Activated T-cell treated with anti-CD3 and anti-CD28 coated beads for 48 hours (primary cell): ENCODE measurements at places on chromosomes 2 and 18.

GRCh38 chr18:74472312-74472711 lies 15.2 kb upstream of the DIPK1C start:
- no peak for DNase-seq

DNA sequence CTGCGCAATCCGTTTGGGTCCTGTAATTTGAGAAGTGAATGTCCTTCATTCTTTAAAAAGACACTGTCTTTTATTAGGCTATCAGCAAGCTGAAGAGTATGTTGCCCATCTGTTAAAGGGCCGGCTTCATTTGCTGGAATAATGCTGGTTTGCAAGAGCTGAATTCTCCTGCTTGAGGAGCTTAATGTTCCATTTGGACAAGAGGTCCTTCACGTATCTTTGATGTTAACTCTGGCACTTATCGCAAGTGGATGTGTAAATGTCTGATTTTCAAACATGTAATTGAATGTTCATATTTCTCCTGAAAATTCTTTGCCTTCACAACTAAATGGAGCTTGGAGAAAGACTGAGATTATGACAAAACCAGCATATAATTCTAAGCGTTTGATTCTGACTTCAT lies 280.8 kb upstream of the NRP2 start:
- no peak for DNase-seq

GRCh38 chr2:6975988-6976387 lies 58.8 kb downstream of the RNF144A start:
- no peak for DNase-seq

DNA sequence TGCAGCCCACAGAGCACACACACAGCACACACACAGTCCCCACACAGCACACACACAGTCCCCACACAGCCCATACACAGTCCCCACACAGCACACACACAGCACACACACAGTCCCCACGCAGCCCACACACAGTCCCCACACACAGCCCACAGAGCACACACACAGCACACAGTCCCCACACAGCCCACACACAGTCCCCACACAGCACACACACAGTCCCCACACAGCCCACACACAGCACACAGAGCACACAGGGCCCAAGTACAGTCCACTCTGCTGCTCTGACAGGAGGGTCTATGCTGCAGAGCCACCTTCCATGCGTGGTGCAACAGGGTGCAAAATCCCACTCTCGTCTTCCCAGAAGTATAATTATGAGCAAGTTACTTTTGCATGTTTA lies 240.5 kb upstream of the SALL3 start:
- no peak for DNase-seq

GRCh38 chr2:9294764-9295163 lies 88.2 kb downstream of the ASAP2 start:
- no peak for DNase-seq

DNA sequence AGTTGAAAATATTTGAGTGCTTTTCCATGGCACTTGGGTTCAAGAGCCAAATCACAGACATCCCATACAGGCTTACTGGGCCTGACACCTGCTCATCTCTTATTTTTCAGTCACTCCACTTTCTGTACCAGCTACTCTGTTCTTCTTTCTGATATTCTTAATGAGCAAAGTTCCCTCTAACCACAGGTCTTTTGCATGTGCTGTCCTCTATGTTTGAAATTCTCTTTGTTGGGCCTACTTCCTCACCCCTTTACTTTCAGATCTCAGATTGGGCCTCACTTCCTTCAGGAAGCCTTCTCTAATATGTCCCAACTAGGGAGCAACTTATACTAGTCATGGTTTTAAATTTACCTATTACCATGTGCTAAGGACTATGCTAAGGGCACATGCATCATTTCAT lies 81.8 kb upstream of the RBMS1 start:
- DNase-seq = no peak

- DNase-seq = no peak
Observed at GRCh38 chr2:63257473-63257872, 206.8 kb downstream of the OTX1 start.

- no peak for DNase-seq
Observed at GRCh38 chr2:154187948-154188347, 316.2 kb downstream of the GALNT13 start.

- no peak for DNase-seq
Observed at GRCh38 chr2:166727095-166727494, 161.2 kb upstream of the XIRP2 start.

- no peak for DNase-seq
Observed at GRCh38 chr2:104371087-104371781, 482.7 kb upstream of the POU3F3 start.

- DNase-seq = no peak
Observed at GRCh38 chr18:76437011-76437410, 58.0 kb downstream of the ZNF516 start.

DNA sequence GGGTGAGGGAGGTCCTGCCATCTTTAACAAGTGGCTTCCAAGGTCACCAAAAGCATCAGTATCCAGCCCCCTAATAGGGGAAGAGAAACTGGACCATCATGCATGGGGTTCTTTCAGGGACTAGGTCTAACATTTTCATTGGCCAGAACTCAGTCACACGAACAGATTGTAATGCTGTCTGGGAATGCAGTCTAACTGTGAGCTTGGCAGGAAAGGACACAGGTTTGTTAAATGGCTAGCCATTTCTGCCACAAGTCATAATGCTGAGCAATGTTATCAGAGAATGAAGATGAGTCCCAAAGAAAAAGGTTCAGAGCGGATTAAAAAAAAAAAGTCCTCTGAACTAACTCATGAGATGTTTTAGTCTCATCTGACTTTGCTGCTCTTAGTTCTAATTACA lies 70.9 kb upstream of the TNP1 start:
- DNase-seq = no peak

DNA sequence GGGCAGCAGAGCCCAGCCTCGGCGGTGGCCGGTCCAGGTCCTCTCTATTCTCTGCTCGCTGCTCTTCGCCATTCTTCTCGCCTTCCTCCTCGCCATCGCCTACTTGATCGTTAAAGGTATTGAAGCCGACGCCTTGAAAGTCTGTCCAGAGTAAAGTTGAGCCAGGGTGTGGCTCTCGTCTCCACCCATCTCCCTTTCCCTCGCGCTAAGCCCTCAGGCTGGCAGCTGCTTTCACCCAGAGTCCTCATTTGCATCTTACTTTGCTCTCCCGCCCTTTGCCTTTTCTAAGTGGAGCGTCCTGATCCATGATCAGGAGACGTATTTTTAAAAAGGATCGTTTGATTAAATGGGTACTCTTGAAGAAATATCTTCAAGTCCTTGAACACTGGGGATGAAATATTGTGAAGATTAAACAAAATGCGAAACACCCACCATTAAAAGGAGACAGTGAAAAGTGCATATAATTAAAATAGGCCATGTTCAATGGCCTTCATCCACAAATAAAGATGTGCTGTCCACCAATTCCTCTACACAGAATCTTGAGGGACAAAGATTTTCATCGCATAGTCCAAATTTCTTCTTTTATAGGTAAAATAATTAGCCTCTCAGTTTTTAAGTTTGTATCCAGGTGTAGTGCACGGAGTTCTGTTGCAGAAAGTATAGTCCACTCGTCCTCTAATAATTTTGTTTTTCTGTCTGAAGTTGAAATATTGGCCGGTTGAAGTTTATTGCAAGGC lies 657 bp downstream of the ARL6IP6 start:
- DNase-seq = no peak

DNA sequence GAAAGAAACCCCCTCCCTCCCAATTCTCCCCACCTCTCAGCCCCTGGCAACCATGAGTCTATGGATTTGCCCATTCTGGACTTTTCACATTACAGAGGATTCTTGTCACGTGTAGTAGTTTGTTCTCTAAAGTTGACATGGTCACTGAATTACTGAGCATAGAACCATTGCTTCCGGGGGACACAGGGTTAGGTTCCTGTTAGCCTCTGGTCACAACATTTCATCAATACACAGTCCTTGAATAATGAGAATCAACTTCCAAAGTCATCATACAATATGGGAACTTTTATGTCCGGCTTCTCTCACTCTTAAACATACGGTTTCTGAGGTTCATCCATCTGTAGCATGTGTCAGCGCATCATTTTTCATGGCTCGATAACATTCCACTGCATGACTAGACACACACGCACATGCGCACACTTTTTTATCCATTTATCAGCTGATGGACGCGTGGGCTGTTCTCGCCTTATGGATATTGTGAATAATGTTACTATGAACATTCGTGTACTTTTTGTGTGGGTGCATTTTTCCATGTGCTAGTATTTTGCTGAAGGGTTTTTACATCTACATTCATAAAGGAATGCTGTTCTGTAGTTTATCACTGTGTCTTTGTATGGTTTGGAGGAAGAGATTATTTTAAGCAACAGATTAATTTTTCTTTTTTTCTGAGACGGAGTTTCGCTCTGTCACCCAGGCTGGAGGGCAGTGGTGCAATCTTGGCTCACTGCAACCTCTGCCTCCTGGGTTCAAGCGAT lies 48.1 kb downstream of the PARD6G start:
- no peak for DNase-seq

DNA sequence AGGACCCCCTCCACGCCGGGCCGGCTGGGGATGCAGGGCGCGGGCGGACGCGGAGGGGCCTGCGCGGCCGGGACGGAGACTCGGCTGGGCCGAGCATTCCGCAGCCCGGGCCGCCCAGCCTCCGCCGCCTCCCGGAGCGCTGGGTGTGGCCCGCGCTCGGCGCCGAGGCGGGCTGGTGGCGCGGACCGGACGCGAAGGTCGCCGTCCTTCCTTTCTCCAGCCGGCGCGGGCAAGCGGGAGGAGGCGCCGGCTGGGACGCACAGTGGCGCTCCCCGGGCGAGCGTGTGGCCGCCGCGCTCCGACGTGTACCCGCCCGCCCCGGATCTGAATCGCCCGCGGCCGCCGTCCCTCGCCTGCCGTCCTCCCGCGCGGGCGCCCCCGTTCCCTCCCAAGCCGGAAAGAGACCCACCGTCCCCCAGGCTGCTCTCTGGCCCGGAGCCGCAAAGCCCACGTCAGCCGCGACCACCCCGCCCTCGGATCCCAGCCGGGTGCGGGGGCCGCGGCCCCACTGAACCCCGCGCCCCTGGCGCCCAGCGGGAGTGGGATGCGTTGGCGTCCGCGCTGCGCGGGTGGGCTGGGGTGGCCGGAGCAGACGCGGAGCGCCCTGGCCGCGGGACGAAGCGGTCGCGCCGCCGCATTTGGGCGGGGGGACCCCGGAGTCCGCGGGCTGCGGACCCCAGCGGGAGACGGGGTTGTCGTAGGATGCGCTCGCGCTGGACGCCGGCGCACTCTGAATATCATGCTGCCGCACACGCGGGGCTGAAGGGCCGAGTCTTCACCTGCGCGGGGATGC lies 634 bp downstream of the SPATS2L start:
- DNase-seq = peak; percentile 28

- DNase-seq = no peak
Observed at GRCh38 chr2:25521126-25521525, 152.3 kb downstream of the DTNB start.

- no peak for DNase-seq
Observed at GRCh38 chr2:158505448-158505934, 48.7 kb downstream of the PKP4 start.

DNA sequence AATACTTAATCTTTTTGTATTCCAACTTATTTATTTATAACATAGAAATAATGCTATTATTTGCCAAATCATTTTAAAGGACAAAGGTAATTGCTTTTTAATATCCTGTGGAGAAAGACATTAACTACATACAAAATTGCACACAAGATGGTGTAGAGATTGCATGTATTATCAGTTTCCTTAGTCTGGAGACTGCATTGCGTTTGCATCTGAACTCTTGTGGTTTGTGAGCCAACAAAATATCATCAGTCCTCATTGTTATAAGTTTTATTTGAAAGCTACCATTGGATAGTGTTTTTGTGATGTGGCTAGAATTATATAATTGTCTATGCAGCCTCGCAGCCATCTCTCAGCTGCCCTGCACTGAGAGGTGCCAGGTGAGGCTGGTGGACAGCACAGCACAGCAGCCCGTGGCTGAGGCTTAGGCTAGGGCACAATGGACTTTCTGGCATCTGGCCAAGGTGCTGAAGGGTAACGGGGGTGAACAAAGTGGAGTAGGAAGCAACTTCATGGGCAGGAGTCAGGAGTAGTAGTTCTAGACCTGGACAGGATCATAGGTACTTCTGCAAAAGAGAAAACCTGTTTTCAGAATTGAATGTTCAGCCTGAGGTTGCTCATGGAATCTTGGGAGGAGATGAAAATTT lies 15.1 kb downstream of the RASGRP3 start:
- DNase-seq = no peak

GRCh38 chr2:43132683-43133301 lies 93.6 kb downstream of the ZFP36L2 start:
- no peak for DNase-seq

DNA sequence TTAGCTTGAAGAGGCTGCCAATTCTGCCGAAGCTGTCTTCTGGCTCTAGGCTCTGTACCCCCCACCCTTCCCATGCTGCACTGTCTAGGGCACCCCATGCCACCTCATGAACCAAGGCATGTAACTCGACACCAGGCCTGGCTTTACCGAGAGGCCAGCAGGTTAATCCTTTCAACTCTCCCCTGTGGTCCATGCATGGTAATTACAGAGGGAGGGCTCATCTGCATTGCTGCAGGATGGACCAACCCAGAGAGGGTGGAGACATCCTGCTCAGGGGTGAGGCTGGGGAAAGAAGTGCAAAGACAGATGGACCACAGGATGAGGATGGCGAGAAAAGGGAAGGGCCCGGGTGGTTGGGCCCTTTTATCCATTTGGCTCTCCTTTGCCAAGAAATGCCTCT lies 65.8 kb downstream of the KCTD1 start:
- no peak for DNase-seq

DNA sequence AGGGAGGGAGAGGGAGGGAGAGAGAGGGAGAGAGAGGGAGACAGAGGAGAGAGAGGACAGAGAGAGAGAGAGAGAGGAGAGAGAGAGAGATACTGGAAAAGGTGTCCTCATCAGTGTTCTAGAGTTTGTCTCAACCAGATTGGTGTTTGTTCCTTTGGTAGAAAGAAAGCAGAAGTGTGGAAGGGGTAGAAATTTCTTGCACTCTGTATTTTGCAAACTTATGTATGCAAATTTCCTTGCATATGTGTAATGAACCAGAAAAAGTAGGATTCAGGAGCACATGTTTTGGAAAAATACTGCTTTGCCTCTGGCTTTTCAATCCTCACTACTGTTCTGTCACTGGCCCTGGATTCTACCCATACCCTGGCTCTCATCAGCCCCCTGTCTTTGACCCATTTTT lies 1.1 kb upstream of the SP140 start:
- DNase-seq = no peak

DNA sequence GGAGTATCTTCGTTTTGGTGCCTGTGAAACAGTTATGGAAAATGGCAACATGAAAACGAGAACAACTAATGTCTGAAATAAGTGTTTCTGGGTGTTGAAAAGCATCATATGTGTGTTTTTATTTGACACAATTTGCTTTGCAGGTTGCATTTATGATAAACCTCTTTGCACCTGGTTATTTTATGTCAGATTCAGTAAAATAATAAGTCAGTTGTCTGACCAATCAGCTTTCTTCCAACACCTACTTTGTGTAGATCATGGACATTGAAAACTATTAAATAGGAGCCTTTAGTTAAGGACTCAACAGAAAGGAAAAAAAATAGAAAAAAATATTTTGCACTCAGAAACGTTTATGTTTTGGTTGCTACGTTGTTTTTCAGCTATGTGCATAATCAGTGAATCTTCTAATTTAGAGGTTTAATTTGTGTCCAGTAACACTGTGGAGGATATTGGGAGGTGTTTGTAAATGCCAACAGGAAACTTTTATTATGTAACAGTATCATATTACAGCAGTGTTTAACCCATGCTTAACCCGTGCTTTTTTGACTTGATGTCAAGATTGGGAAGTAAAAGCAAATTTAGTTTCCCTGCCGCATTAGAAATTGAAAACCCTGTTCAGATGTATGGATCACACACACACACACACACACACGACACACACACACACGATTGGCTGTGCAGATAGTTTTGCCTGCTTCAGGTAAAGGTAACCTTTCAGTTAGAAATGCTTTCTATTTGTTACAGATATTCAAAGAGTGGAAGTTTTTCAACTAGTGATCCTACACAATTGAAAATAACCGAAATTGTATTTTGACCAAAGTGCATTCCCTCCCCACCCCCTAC lies 2.6 kb downstream of the PKP4 start:
- DNase-seq = no peak
